ENCODE measurements at places on chromosomes 12 and 14.

GRCh38 chr12:103182299-103182698 is 224.8 kb downstream of the ASCL1 start:
- DNase-seq = no peak

DNA sequence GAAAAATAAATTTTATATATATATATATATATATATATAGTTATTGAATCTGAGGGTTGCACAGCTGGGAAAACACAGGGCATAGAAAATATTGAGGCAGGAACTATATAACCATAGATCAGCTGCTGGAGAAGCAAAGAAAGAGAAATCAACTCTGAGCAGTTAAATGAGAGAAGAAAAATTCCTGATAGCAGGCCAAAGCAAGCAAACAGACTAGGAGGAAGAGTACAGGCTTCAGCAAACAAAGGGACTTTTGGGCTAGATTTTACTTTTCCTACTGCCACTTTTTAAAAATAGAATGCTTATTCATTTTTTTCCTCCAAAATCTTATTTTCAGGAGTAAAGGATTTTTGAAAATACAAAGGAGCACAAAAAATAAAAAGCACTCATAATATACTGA is 216.0 kb upstream of the PRKD1 start:
- no peak for DNase-seq

GRCh38 chr12:15741082-15741481 is 48.1 kb downstream of the EPS8 start:
- no peak for DNase-seq

GRCh38 chr12:28578361-28578760 is 388.1 kb downstream of the CCDC91 start:
- DNase-seq = no peak

GRCh38 chr14:103871596-103872480 is 24.5 kb upstream of the PPP1R13B start:
- no peak for DNase-seq

GRCh38 chr14:39005044-39005880 is 97.8 kb downstream of the SEC23A start:
- DNase-seq = no peak

DNA sequence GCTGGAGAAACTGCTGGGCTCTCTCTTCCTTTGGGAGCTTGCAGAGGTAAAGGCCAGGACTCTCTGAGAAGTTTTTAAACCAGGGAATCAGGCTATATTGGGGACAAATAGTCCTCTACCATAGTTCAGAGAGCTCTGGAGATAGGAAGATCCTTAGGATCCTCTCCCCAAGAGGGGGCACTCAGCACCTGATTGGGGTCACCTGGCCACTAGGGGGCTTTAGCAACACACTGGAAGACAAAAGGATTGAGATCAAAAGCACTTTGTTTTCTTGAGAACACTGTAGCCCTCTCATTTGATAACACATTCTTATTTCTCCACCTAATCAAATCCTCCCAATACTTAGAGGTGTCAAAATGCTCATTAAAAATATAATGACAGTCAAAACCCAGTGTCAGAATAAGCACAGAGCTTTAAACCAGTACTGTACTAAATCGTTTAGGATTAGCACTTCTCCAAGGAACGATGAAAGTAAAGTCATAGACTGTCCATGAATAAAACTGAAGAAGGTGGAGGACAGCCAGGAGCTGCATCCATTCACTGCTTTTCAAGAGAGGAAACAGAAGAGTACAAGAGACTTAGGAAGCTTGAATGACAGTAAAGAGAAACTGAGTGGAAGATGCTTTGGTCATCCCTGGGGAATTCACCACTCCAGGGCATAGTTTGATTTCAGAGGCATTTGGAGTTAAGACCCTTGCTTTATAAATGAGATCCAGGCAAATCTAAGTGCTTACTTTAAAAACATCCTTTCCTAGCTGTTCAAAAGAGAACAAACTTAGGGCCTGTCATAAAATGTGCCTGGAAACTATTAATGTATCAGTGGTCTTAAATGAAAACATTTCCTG is 26.5 kb downstream of the BMP4 start:
- no peak for DNase-seq

GRCh38 chr14:75051556-75051899 is 261 bp upstream of the MLH3 start:
- no peak for DNase-seq

DNA sequence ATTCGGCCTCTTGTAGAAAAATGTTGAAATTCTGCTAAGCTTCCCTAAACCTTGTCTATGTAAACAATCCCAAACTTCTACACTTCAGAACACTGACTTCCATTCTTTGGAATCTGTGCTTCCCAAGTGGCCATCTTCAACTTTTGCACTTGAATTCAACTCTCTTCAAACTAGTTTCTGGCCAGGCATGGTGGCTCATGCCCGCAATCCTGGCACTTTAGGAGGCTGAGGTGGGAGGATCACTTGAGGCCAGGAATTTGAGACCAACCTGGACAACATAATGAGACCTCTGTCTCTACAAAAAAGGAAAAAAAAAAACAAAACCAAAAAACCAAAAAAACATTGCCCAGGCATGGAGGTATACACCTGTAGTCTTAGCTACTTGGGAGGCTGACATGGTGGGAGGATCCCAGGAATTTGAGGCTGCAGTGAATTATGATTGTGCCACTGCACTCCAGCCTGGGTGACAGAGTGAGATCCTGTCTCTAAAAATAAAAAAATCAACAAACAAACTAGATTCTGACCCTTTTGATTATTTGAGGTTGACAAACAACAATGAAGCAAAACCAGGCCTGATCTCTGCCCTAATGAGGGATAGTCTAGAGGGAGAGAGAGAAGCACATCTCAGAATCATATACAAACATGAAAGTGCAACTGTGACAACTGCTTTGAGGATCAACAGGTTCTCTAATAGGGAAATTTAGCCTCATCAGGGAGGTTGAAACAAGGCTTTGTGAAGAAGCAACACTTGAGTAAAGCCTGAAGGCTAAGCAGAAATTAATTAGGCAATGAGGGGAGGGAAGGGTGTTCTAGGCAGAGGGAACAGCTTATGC is 11.6 kb upstream of the C12orf75 start:
- no peak for DNase-seq

- no peak for DNase-seq
Observed at GRCh38 chr12:5268424-5269210, 163.3 kb upstream of the NTF3 start.

DNA sequence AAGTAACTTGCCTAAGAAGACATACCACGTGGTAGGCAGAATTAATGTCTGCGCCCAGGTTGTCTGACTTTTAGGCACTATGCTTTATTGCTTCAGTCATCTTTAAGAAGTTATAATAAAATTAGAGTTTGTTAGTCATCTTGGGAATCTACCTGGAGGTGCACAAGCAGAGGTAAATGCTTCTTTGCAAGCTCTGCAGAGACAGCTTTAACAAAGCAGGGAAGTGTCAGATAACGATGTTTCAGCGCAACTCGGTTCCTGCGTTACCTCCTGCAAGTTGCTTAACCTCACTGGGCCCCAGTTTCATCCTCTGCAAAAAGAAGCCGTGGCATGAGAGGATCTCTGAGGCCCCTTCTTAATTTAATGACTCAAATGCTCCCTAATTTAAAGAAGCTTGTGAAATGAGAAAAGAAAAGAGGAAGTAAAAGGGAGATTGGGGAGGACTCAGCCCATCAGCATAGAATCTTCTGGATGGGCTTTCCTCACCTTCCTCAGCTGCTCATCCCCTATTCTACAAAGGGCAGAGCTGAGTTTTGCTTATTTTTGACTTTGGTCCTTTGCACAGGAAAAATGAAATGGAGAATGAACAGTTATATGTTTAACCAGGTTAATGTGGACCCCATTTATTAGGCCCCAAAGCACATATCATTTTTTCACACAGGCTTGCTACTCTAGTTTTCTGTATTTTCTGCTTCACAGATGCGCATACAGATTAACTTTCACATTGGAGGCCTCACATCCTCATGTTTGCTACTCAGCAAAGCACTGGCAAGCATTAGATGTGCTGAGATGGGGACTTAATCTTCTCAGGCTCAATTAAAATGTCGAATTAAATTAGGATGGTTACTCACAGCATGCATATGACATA is 5.1 kb downstream of the ARHGDIB start:
- DNase-seq = no peak

DNA sequence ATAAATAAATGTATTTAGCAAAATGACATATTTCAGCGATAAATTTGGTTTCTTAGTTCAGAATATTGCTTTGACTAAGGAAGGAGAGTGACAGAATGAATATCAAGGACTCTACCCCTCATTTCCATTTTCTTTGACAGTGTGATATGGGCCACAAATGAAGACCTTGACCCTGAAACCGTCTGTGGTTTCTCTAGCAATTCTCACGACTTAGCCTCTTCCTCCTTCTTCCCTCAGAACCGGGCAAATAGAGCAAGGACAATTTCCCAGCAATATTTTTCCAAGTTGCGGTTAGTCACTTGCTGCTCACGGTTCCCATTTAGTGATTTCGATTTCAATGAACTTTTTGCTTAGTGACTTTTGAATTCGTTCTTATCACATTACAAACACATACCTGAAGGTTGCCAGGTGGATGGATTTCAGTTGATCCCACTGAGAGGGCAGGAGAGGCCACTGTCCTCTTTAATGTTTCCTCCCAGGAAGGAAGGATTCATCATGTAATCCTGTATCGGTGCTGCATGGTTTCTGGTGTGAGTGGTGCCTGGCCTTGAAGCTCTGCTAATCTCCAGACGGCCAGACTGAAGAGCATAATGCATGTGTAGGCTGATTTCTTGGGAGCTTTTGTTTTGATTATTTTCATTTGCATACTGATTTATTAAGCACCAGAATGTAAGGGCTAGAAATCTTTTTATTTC is 77.6 kb downstream of the CHST11 start:
- no peak for DNase-seq

GRCh38 chr14:79540394-79540793 is 670.9 kb downstream of the DIO2 start:
- no peak for DNase-seq

DNA sequence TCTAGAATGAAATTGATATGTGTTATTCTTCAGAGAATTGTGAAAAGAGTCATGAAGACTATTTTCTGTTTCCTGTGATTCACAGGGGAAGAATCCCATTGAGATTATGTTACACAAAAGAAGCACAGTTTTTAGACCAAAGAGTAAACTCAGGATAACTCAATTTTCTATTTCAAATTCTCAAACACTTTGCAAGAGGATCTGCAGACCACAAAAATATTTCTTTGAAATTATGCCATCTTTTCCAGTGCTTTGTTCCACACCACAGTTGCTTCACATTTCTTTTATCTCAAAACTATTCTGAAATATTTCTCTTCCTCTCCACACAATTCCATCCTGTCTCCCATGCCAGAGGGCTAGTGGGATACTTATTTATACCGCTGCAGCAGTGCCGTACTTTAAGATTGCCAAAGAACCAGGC is 188.9 kb upstream of the FOXG1 start:
- no peak for DNase-seq
